ENCODE measurements at places on chromosomes 5 and 9. TPM values are rescaled to one million over a fixed set of nuclear protein-coding genes. Genes with fewer than 3 reads are reported as not detected.

Gene ANKDD1B
- 1.6 TPM for total RNA-seq

GRCh38 chr5:67178085-67178484 lies 18.5 kb downstream of the CD180 start:
- DNase-seq = no peak

DNA sequence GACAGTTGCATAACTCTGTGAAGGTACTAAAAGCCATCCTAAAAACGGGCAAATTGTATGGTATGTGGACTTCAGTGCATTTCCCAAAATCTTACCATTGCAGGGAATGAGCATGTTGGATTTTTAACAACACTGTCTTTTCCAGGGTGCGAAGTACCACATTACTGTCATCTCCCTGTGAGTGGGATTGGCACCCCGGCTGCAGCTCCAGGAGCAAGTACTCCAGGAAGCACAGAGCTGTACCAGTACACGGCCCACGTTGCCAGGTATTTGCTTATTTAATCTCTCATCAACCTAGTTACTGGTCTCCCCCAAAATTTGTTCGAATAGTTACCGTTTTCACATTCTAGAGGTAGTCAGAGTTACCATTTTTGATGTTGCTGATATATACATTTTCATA lies 22.6 kb upstream of the TJP2 start:
- DNase-seq = no peak

DNA sequence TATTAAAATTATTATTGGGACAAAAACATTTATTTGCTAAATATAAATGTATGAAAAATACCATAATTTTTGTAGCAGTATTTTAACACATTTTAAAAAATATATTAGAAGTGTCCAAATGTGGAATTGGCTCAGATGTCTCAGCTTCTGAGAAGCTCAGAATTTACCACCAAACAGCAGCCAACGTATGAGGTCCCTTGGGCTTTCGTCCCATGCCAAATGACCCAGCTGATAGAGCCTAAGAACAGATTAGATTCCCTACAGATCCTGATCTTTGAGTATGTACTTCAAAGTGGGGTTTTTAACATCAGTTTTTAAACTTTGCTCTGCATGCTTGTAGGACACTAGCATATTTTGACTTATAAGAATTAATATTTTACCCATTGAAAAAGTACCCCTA lies 77.3 kb upstream of the RPS23 start:
- no peak for DNase-seq

Data from thoracic aorta (tissue), 2 donors.